Astrocyte (in vitro differentiated cells and primary cell): ENCODE measurements at places on chromosomes 5 and 9. TPM values are rescaled to one million over a fixed set of nuclear protein-coding genes. Genes with fewer than 3 reads are reported as not detected.
A peak's percentile ranks its signal among the peaks of the same experiment; 100 is the strongest.

The TSSK1B gene
- 0.20 and 0.41 TPM in 2 replicates for total RNA-seq

The SPINK1 gene
- not detected in 2 replicates for total RNA-seq

- DNase-seq = no peak
Measured at GRCh38 chr5:97559827-97560598, 377.0 kb upstream of the RIOK2 start.

GRCh38 chr5:124741711-124742496 is 4.5 kb downstream of the ZNF608 start:
- peak; percentile 99 for DNase-seq

GRCh38 chr9:104869811-104870210 is 58.1 kb downstream of the ABCA1 start:
- peak; percentile 56 for DNase-seq

DNA sequence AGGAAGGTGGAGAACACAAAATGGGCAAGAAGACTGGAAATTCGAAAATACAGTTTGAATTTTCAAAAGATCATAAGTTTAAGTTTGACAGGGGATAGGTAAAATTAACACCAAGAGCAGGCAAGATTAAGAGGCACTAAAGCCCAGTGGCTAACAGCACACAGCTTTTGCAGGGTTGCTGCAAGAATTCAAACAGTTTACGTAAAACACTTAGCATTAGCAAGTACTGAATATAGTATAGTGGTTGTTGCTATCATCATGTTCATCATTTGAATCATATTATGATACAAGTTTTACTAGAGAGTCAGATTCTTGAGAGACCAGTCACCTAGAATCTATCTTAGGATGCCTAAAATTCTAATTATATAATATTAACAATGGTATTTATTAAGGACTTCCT is 61.2 kb upstream of the IFNK start:
- DNase-seq = no peak

GRCh38 chr5:115873392-115873791 is 31.7 kb downstream of the AP3S1 start:
- DNase-seq = peak; percentile 74

- peak; percentile 75 for DNase-seq
Measured at GRCh38 chr5:122154491-122154890, 25.1 kb downstream of the ZNF474 start.

GRCh38 chr9:127562841-127563401 is 49.2 kb upstream of the STXBP1 start:
- DNase-seq = peak; percentile 76

DNA sequence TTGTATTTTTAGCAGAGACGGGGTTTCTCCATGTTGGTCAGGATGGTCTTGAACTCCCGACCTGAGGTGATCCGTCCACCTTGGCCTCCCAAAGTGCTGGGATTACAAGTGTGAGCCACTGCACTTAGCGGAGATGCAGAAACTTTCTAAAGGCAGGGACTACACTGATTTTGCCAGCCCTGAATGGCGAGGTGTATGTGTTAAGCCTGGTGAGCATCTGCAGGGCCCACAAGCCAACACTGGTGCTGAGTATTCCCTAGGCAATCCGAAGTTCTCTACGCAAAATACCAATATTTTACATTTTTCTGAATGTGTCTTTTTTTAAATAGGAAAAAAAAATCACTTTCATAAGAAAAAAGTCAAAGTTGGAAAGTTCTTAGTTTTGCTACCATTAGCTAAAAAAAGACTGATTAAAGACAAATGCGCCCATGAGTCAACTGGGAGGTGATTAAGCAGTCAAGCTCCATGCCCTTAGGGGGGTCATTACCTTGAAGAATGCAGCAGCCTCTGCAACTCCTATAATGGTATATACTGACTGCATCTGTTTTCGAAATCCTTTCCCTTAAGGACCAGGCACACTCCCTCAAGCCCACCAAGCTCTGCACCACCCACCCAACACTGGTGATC is 502.8 kb downstream of the BNC2 start:
- DNase-seq = peak; percentile 61

DNA sequence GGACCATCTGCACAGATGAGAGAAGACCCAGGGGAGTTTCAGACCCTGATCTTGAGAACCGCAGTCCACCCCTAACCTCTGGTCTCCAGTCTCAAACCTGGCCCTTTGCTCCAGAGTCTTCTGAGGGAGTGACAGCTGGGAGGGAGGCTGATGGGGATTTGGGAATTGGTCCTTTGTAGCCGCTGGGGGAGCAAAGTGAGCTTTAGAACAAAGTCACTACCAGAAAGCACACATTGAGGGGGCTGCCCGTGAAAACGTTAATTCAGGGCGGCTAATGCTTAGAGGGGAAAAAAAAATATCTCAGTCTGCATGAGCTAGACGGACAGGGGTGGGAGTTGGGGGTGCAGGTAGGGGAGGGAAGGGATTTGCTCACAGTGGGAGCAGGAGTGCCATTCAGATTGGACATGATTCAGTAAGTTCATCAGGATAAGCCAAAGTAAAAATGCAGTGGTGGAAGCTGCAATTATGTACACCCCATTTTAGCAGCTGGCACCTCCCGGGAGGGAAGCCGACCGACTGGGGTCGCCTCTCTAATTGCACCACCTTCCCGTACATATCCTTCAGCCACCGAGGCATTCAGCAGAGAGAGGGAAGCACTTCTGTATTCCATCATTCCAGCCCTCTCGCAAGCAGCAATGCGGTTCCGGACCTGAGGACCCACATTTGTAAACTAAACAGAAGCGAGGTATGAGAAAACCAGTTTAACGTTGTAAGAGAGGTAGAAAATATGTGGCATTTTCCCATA is 123.4 kb upstream of the RETREG1 start:
- DNase-seq = no peak

- DNase-seq = peak; percentile 47
Measured at GRCh38 chr5:149108651-149109280, 32.5 kb upstream of the ABLIM3 start.

DNA sequence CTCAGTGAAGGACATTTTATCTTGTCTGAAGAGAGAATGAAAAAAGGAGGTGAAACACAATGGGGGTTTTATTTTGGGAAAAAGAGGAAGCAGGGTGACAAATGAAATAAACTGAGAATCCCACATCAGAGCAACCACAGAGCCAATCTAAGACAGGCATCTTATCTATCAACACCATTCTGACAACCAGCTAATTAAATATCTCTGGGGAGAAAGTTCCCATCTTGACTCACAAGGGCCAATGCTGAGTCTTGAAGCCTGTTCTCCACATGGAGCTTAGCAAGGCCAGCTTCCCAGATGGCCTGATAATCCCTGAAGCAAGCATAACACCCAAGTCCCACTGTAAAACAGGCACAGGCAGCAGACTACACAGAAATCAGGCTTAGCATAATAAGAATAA is 30.4 kb downstream of the DPYSL3 start:
- DNase-seq = peak; percentile 67

DNA sequence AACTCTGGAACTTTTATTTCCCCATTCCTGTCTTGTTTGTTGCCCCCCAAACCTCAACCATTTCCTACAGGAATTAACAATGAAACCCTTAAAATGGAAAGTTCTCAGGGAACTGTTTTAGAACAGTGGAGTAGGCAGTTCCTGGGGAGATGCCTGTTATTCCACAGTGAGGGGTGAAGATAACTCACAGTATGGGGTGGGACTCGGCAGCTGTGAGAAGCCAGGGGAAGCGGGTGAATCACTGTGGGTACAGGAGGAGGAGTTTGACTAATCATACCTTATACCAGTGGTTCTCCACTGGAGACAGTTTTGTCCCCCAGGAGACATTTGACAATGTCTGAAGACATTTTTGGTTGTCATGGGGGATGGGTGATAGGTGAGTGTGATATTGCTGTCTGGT is 36.9 kb upstream of the GLRA1 start:
- DNase-seq = no peak

GRCh38 chr5:62283005-62283404 is 23.0 kb upstream of the KIF2A start:
- DNase-seq = no peak
